CMK (cell line): ENCODE measurements at places on chromosomes 16 and 17.

- no peak for DNase-seq
These were observed 28.2 kb upstream of the PSMD7 start for GRCh38 chr16:74268372-74268782.

GRCh38 chr17:38579934-38580333, 25.8 kb downstream of the SRCIN1 start:
- no peak for DNase-seq

DNA sequence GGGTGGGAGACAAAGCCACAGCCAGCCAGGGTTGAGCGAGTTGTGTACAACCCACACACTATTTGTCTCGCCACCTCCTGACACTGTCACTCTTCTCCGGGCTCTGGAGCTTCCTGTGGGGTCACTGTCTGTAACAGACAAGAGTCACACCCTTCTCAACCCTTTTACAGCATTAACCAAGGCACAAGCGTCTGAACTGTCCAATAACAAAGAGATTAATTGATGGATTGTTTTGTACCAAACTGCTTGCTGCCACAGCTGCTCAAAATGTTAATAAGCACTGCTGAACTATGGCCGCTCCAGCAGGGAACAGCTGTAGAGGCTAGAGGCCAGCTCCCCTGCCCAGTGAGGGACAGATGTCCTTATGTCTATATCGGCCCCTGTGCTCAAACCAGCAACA, 25.2 kb upstream of the HYDIN start:
- no peak for DNase-seq

- no peak for DNase-seq
These were observed 80.8 kb downstream of the CLEC16A start for GRCh38 chr16:11025120-11025531.

DNA sequence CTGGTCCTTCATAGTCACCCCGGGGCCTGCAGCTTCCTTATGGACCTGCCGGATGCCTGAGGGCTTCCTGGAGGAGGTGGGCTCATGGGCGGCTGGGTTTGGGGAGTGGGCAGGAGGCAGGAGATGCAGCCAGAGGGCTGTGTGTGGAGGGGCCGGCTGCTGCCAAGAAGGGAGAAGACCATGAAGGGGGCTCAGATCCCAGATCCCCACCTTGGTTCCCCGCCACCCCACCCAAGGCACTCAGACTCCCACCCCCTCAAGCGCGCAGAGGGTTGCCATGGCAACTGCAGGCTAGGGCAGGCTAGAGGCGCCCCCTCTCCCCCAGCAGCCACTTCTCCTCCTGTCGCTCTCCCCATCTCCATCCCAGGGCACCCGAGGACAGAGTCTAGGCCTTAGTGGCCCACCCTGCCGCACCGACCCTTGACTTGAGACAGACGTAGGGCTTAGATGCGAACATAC, 104.5 kb downstream of the CRLF3 start:
- no peak for DNase-seq

GRCh38 chr17:14446825-14447224, 145.9 kb downstream of the HS3ST3B1 start:
- DNase-seq: no peak

DNA sequence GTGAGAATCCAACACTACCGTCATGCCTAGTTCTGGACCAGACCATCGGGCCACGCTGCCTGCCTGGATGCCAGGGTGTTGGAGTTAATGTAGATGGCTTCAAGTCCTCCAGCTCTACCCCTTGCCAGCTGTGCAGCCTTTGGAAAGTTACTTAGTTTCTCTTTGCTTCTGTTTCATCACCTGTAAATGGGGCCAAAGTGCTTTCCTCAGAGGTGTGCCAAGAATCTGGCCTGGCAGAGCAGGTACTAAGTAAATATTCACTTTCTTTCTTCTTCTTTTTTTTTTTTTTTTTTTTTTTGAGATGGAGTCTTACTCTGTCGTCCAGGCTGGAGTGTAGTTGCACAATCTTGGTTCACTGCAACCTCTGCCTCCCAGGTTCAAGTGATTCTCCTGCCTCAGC, 159.5 kb upstream of the RPL38 start:
- DNase-seq: no peak

DNA sequence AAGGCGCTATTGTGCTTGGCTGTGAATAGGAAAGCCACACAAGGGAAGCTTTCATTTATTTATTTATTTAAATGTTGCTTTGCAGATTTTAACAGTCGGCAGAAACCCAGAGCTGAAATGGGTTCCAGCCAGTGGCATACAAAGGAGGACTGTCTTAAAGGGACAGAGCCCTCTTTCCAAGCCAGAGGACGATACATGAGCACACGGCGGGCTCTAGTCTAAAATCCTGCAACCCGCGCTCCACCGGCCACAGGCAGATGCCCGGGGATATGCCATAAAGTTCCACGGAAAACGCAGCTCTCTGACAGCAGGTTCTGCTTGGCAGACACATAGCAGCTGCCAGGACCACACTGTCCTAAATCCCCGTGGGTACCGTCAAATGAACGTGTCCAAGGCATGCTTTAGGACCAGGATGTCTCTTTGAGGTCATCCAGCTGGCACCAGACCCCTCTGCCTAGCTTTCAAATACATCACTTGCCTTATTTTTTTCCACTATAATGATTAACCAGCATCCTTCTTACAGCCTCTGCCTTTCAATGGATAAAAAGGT, 64.6 kb downstream of the CYTH1 start:
- no peak for DNase-seq

- DNase-seq: peak; percentile 41
These were observed 29.4 kb downstream of the TANC2 start for GRCh38 chr17:62995377-62995885.

DNA sequence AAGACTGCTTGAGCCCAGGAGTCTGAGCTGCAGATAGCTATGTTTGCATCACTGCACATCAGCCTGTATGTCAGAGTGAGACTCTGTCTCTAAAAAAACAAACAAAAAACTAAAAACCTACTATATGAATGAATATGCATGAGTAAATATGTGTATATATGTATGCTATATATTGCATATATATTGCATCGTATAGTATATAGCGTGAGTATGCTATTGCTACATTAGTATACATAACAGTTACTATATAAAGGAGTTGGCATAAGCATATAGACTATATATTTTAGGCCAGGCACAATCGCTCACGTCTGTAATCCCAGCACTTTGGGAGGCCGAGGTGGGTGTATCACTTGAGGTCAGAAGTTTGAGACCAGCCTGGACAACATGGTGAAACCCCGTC, 16.1 kb downstream of the DDX42 start:
- no peak for DNase-seq

DNA sequence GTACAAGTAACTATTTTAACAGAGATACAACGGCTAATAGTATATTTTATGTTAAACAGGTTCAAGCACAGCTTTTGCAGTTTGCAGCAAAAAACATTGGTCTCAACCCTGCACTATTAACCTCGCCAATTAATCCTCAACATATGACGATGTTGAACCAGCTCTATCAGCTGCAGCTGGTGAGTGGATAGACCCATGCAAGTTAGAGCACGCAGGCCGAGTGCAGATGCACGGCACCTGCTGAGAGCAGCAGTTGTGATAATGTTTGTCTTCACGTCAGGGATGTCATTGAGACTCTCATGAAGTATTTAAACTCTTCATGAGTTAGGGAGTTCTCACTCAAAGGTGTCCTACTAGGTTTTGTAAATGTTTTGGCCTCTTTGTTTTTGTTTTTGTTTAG, 45.6 kb downstream of the TMC6 start:
- DNase-seq: no peak
